Activated naive CD8-positive, alpha-beta T cell treated with anti-CD3 and anti-CD28 coated beads, Interleukin-2, amount 10 ng/mL, durations not matched to agents 7 days and 5 days (primary cell): ENCODE measurements at places on chromosomes 11 and 22.

DNA sequence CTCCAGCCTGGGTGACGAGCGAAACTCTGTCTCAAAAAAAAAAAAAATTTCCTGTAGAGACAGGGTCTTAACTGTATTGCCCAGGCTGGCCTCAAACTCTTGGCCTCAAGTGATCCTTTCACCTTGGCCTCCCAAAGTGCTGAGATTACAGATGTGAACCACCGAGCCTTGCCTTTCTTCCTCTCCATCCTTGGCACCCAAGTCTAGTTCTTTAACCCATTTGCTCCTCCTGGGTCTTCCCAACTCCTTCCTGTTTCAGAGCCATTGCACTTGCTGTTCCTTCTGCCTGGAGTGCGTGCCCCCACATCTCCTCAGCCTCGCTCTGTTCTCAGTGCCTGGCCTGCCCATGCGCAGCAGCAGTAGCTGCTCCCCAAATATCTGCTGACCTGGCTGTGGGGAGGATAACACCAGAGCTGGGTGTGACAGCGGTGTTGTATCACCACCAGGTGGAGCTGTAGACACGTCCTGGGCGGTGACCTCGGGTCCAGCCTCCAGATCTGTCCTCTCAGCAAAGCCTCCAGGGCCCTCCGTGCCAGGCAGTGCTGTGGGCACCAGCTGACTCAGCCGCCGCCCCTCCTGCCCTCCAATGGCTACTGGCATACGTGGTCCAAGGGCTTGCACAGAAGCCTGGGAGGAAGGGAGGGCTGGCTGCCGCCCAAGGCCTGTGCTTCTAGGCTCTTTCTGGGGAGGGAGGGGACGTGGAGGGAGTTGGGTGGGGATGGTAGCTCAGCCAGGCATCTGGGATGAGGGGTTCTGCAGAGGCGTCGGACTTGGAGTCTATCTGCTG is 22.0 kb downstream of the TEF start:
- peak overlapping the region; percentile 49 for H3K4me3 ChIP-seq
- peak overlapping the region; percentile 70 for H3K27ac ChIP-seq
- no peaks in the 10 kb centered on the region for H3K27me3 ChIP-seq
- DNase-seq, result peak; percentile 81

GRCh38 chr11:45563171-45563570 is 102.3 kb downstream of the CHST1 start:
- H3K4me1 ChIP-seq, result no peaks in the 10 kb centered on the region
- H3K36me3 ChIP-seq, result no peaks in the 10 kb centered on the region
- no peak for DNase-seq
- H3K4me3 ChIP-seq, result no peak overlapping the region
- H3K27ac ChIP-seq, result no peak overlapping the region
- H3K27me3 ChIP-seq, result peaks cover 10% of the 10 kb centered on the region

- no peak overlapping the region for H3K4me3 ChIP-seq
- H3K27me3 ChIP-seq, result no peaks in the 10 kb centered on the region
- peak overlapping the region; percentile 67 for H3K27ac ChIP-seq
Measured at GRCh38 chr22:36467042-36467810, 14.2 kb downstream of the TXN2 start.

DNA sequence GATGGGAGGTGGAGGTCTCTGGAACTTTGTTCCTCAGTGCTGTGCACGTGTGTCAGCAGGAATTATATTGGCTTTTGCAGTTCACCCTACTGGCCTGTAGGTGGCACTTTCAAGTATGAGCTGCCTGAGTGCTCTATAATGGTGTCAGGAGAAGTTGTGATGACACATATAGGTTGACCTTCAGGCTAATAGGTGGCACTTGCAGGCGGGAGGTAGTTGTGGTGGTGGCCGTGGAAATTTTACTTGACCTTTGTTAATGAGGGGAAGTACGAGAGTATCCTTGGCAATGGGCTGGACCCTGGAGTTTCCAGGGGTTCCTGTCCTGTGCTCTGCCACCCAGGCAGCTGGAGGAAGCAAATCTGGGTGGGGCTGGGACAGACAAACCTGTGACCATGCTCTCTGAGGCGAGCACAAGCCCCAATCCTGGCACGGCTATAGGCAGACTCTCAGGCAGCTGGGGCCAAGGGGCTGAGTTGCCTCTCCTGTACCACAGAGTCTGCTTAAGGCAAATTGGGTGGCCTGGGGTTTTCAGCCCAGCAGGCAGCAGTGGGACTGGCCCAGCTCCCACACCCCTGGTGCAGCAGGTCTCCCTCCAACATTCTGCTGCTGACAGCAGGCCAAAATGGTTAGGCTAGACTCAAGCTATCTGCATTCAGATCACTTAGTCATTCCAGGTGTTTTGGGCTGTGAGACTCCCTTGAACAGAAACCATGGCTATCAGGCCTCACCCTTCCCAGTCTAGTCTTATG is 147.5 kb upstream of the CTSC start:
- DNase-seq, result no peak
- H3K4me3 ChIP-seq, result no peak overlapping the region
- peaks cover 6% of the 10 kb centered on the region for H3K4me1 ChIP-seq
- H3K27ac ChIP-seq, result no peak overlapping the region
- peaks cover 3% of the 10 kb centered on the region for H3K36me3 ChIP-seq
